AG04450 (cell line): ENCODE measurements at places on chromosomes 7 and 10. TPM values are rescaled to one million over a fixed set of nuclear protein-coding genes. Genes with fewer than 3 reads are reported as not detected.

Gene ZPBP
- not detected in 2 replicates for polyA plus RNA-seq

Gene CALHM2
- 9.2 and 11.3 TPM in 2 replicates for polyA plus RNA-seq

Gene CNTNAP2
- not detected in 2 replicates for polyA plus RNA-seq

Gene ZC3HAV1
- 21.7 and 25.3 TPM in 2 replicates for polyA plus RNA-seq

Gene DRGX
- polyA plus RNA-seq = not detected in 2 replicates

Gene CRYGN
- not detected in 2 replicates for polyA plus RNA-seq

Gene CHST12
- 8.7 and 13.4 TPM in 2 replicates for polyA plus RNA-seq

Gene CPVL
- not detected in 2 replicates for polyA plus RNA-seq

Gene NPTX2
- polyA plus RNA-seq = 0.02 TPM in 1 of 2 replicates, not detected in the other

Gene TLL2
- 0.01 TPM in 1 of 2 replicates, not detected in the other for polyA plus RNA-seq

Gene TMEM178B
- 0.01 TPM in 2 replicates for polyA plus RNA-seq

Gene OR2A42
- not detected in 2 replicates for polyA plus RNA-seq
